Osteoblast (primary cell): ENCODE measurements at places on chromosomes 11 and 22.

GRCh38 chr11:128179039-128179438, 408.3 kb downstream of the ETS1 start:
- DNase-seq, result no peak

DNA sequence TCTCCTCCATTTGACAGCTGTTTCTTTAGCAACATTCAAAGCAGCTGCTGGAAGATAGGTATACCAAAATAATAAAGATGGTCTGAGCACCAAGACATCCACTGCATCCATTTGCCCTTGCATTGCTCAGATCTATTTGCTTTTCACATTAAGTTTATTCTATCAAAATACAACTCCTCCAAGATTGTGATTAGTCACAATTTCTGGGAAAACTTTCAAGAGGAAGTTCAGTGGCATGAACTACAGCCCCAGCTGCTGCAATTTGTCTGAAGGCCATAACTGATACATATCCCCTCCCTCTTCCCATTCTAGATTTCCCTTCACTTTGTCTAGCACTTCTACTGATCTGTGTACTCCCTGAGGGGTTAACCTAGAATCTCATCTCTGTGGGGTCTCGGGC, 117.5 kb upstream of the CEP126 start:
- peak; percentile 18 for DNase-seq

GRCh38 chr11:126716456-126717083, 284.0 kb downstream of the KIRREL3 start:
- DNase-seq, result no peak

- no peak for DNase-seq
Measured at GRCh38 chr11:23124996-23125395, 264.7 kb upstream of the CCDC179 start.

DNA sequence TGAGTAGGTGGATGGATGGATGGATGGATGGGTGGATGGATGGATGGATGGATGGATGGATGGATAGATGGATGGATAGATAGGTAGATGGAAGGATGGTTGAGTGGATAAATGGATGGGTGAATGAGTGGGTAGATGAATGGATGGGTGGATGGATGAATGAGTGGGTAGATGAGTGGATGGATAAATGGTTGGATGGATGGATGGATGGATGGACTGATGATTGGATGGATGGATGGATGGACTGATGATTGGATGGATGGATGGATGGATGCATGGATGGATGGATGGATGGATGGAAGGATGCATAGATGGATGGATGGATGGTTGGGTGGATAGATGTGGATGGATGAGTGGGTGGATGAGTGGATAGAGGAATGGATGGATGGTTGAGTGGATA, 13.2 kb upstream of the SYT8 start:
- DNase-seq, result no peak
